ENCODE measurements at places on chromosomes 5 and 9.

DNA sequence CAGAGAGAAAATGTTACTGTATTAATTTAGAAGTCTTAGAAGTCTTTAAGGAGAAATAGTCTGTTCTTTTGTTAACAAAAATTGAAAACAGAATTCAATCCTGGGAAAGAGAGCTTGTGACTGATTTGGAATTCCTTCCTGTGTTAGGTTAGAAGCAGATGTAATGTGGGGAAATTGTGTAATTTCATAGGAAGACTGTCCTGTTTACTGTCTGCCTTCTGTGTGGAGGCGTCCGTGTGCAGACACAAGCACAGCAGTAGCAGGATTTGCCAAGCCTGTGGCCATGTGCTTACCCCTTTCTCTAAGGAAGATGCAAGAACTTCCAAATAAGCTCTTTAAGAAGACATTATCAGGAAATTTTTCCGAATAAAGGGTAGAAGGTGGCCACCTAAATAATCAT, 36.7 kb upstream of the F2R start:
- DNase-seq: no peak

DNA sequence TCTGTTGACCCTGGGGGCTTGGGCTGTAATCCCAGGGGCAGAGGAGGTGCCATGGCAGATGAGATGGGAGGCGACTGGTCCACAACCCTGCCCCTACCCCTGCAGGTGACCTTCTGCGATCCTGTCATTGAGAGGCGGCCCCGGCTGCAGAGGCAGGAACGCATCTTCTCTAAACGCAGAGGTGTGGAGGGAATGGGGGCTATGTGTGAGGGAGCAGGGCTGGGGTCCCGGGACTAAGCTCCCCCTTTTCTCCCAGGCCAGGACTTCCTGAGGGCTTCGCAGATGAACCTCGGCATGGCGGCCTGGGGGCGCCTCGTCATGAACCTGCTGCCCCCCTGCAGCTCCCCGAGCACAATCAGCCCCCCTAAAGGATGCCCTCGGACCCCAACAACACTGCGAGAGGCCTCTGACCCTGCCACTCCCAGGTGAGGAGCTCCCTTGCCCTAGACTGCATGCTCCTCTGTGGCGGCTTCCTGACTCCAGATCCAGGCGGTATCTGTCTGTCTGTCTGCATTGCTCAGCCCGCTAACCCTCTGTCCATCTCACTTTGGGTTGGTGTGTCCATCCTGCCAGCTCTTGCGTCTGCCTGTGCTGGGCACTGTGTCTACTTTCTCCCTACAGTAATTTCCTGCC, 9.9 kb downstream of the ZDHHC12 start:
- no peak for DNase-seq

GRCh38 chr5:171570244-171570825, 150.9 kb downstream of the FGF18 start:
- DNase-seq: no peak

DNA sequence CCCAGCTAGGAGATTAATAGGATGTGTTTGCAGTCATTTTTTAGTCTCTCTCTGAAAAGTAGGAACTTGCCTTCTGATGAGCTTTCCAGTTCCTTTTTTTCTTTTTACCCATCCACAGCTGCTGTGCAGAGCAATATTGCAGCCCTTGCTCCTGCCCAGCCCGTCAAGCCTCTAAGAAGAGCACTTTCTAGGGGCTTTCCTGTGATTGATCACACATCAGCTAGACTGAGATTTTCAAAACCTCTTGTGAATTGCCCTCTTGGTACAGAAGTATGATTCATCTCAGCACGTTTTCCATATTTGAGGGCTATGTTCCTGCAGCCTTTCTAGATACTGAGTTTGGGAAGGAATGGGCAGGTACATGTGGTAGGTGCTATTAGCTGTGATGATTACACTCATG, 93.9 kb downstream of the GALNT10 start:
- no peak for DNase-seq

- DNase-seq: no peak
Observed at GRCh38 chr5:160555971-160556631, 134.4 kb downstream of the PTTG1 start.

DNA sequence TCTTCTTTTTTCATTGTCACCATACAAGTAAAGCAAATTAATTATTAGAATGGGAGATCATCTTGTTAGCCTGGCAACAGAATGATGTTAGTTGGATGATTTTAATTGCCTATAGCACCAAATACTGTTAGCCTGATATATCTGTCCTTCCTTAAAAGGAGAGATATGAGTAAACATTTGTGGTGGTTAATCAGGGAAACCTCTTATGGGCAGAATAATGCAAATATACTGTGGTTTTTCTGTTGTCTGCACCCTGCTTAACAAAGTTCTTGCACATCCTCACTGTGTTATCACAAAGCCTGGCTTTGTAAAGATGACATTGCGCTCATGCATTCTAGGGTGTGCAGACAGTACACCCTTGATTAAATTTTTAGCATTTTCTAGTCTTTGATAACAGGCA, 254.9 kb upstream of the SMC2 start:
- DNase-seq: no peak

- DNase-seq: no peak
Observed at GRCh38 chr9:103574056-103574455, 520.1 kb upstream of the SMC2 start.

DNA sequence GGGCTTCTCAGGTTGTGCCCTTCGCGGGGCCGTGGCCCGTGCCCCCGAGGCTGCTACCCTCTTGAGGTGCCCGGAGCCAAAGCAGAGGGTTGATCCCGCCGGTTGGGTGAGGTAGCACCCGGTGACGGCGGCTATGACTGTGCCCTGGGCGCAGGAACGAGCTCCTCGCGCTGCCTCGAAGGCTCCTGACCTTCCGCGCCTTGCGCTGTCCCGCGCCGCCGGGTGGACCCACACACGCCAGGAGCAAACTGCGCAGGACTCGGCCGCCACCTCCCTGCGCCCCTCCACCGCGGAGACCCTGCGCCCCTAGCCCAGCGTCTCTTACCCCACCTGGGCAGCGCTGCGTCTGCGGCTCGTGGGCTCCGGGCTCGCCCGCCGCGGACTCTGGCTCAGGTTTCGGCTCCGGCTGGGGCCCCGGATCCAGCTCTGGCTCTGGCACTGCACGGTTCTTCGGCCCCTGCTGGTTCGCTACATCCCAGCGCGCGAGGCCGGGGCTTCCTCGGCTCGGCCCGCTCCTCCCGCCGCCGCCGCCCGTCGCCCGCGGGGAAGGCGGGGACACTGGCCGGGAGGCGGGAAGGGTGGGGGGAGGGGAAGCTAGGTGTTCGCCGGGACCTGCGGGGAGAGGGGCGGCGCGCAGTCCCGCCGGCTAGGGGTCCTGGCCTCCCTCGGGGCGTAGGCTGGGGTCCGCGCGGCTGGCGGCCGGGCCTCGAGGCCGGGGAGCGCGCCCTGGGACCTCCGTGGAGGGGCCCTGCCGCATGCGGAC, 5.4 kb upstream of the PITX1 start:
- DNase-seq: no peak

- no peak for DNase-seq
Observed at GRCh38 chr5:141657404-141657803, 6.2 kb upstream of the FCHSD1 start.

- no peak for DNase-seq
Observed at GRCh38 chr9:106286249-106286648, 576.7 kb upstream of the ZNF462 start.

DNA sequence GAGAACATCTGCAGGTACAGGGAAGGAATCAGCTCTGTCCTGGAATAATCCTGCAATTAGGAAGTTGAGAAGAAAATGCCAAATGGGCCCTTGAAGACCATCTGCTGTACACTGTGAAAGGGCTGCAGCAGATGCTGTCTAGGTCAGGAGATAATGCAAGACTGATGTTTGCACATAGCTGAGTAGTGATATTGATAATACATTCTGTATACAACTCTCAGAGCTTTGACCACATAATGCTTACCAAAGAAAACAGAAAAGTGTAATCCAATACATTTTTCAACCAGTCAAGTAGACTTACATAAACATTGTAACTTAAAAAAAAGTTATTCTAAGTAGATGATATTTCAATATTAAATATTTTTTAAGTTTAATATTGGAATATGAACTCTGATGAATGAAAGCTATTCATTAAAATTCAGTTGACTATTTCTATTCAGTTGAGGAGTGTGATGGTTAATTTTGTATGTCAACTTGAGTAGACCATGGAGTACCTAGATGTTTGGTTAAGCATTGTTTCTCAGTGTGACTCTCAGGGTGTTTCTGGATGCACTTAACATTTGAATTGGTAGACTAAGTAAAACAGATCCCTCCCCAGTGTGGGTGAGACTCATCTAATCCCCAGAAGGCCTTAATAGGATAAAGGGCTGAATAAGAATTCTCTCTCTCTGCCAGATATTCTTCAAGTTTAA, 380.1 kb upstream of the PRR16 start:
- DNase-seq: no peak

DNA sequence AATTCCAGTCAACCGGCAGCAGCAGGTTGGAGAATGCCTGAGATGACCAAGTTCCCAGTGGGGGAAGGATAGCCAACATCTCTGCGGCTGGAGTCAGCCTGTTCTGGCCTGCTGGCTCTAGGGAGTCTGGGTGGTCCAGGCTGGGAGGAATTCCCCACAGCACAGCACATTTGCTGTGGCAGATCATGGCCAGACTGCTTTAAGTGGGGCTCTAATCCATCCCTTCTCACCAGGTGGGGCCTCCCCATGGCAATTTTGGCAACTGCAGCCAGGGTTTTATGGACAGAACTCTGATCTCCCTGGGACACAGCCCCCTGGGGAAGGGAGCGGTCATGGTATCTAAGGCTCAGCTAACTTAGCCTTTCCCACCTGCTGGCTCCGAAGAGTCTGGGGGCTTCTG, 226.1 kb downstream of the DTWD2 start:
- no peak for DNase-seq

DNA sequence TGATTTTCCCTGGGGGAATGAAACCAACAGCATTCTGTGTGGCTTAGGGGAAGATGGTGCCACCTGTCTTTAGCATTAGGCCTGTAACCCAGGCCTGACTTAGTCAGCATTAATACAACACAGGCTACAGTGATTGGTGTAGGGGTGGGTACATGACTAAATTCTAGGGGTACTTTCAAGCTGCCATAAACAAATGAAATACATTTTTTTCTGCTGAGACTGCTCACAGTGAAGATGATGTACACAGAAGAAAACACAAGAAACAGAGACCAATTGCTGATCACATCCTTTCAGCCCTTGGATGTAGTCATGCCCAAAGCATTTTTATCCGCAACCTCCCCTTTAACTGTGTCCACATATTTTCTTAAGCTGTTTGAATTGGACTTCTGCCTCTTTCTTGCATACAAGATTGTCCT, 527.2 kb downstream of the KCTD16 start:
- DNase-seq: no peak

Data from stimulated activated CD8-positive, alpha-beta memory T cell treated with anti-CD3 and anti-CD28 coated beads, Interleukin-7, amount 100 ng/mL, for 1 hour (primary cell).